Cerebellar nuclear complex (tissue), 1 donor: ENCODE measurements at places on chromosomes 1 and 21.

- no peak for DNase-seq
Measured at GRCh38 chr1:47465605-47466004, 27.8 kb downstream of the FOXD2 start.

GRCh38 chr1:204598319-204598969 is 82.2 kb downstream of the MDM4 start:
- DNase-seq: no peak

- DNase-seq: no peak
Measured at GRCh38 chr1:110477041-110477440, 26.1 kb downstream of the PROK1 start.

DNA sequence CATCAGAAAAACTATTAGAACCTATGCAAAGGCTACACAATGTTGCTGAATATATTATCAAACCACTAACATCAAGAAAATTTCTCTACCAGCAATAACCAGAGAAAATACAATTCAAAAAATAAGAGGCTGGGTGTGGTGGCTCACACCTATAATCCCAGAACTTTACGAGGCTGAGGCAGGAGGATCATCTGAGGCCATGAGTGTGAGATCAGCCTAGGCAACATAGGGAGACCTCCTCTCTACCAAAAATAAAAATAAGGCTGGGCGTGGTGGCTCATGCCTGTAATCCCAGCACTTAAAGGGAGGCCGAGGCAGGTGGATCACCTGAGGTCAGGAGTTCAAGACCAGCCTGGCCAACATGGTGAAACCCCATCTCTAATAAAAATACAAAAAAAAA is 16.9 kb upstream of the PUM1 start:
- DNase-seq: no peak

- no peak for DNase-seq
Measured at GRCh38 chr1:3714284-3714741, 37.9 kb upstream of the CCDC27 start.

GRCh38 chr21:26849428-26850115 is 4.4 kb upstream of the ADAMTS1 start:
- DNase-seq: no peak

GRCh38 chr21:38660333-38661196 is 145.2 kb upstream of the ETS2 start:
- DNase-seq: no peak

- DNase-seq: no peak
Measured at GRCh38 chr1:23103001-23103889, 65.4 kb downstream of the LUZP1 start.

- DNase-seq: no peak
Measured at GRCh38 chr1:162214202-162214601, 144.7 kb downstream of the NOS1AP start.

DNA sequence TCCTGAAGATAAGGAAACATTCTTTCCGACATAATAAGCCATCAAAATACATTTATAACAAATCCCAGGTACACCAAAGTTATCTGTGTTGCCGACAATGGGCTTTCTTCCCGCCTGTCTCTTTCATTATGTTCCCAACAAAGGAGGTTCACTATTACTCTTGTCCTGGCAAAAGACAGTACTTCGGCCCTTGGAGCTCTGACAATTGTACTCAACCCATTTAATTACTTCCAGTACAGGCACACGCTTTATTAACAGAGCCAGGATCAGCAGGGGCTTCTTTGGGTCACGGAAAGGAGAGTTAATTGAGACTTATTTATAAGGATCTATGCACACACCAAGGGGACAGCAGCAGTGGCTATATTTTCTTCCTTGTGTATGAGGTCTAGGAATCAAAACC is 46.6 kb upstream of the DUSP10 start:
- DNase-seq: no peak

- DNase-seq: no peak
Measured at GRCh38 chr1:186212568-186213224, 162.4 kb downstream of the TPR start.

GRCh38 chr1:178134061-178134460 is 40.2 kb downstream of the RASAL2 start:
- DNase-seq: no peak

- DNase-seq: no peak
Measured at GRCh38 chr1:60564916-60565750, 491.6 kb upstream of the C1orf87 start.

GRCh38 chr1:117696561-117696960 is 90.7 kb downstream of the TENT5C start:
- no peak for DNase-seq

DNA sequence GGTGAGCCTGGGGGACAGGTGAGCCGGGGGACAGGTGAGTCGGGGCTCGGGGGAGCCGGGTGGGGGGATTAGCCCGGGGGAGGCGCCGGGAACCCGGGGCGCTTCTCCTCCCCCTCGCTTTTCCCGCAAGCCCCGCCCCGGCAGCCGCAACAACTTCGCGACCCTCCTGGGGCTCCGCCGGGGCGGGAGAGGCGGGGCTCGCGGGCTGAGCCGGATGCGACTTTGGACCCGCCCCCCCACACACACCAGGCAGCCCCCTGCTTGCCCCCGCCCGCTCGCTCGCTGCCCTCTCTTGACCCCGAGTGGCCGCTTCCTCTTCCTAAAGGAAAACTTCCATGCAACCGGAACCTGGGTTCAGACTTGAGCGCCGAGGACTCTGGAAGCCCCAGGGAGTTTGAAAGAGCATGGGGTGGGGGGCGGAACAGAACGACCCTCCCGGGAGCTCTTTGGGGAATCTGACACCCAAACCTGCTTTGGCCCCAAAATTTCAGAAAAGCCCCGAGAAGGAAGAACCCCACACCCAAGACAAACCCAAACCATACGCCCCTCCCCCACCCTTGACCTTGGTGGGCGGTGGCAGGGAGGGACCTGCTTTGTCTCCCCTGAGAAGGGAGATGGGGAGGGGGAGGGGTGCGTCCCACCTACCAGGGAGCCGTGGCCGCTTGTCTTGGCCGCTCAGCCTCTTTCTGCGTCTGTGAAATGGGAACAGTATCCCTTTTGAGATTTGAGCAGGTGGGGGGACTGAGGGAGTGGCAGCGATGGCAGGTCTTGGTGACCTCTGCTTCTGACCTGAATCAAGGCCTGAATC is 550 bp downstream of the ARHGEF16 start:
- DNase-seq: no peak

- DNase-seq: no peak
Measured at GRCh38 chr21:14541841-14542490, 4.1 kb downstream of the SAMSN1 start.

DNA sequence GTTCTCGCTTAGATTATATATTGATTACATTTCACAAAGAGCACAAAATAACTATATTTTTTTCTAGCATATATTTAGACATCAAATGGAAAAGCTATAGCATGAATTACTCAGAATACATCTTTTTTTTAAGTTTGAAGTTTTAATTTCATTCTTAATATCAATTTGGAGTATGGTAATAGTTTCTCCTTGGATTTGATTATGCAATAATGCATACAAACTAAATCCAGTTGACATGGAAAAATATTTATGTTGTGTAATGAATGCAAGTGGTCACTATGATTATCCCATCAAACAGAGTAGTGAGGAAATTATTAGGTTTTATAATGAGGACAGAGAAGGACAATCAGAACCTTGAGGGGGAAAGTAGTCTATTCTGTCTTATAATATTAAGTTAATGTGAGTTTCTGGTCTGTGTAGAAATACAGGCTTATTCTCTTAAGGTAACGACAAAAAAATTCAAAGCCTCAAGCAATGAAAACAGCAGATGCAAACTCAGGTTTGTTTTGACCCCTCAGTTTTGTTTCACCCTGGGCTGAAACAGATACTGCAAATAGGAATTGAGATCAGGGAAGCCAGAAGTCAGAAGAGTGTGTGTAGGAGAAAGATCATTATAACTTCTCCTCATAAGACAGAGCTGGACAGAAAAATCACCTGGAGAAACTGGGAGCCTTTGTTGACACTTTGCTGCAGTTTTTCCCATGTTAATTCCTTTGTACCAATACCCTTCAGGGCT is 23.7 kb downstream of the LRRC8B start:
- DNase-seq: no peak
